ENCODE measurements at places on chromosomes 4 and X.

DNA sequence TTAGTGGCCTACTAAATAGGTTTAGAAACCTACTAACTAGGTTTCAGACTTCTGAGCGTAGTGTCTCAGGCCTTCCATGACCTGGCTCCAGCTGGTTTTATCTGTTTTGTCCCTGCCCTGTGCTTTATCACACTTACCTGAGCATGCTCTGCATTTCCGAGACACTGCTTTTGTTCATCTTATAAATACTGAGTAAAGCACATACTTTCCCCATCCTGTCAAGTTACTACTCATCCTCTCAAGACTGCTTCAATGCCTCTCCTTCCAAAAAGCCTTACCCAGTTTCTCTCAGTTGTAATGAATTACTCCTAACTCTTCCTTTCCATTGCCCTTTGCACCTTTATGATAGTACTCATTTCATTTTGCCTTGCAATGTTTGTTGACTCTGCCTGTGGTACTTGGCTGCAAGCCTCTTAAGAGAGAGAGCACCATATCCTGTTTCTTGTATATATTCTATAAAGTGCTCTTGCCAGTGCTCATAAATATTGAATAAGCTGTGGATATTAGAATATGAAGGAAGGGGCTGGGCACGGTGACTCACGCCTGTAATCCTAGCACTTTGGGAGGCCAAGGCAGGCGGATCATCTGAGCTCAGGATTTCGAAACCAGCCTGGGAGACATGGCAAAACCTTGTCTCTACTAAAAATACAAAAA lies 34.4 kb downstream of the SLAIN2 start:
- peak; percentile 72 for DNase-seq

DNA sequence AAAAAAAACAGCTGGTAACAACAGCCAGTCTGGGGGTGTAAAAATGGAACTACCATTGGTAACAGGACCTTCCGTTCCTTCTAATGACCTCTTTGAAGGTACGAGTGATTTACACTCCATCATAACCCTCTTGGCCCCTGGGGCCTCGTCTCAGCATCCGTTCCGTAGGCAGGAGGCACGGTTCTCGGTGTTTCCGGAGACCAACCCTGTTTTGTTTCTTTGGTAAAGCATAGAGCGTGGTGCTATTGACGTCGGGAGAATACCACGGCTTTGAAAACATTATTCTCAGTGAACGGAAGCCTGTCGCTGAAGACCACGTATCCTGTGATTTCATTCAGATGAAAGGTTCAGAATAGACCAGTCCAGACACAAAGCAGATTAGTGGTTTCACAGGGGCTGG lies 198.9 kb downstream of the ASMT start:
- DNase-seq = no peak

DNA sequence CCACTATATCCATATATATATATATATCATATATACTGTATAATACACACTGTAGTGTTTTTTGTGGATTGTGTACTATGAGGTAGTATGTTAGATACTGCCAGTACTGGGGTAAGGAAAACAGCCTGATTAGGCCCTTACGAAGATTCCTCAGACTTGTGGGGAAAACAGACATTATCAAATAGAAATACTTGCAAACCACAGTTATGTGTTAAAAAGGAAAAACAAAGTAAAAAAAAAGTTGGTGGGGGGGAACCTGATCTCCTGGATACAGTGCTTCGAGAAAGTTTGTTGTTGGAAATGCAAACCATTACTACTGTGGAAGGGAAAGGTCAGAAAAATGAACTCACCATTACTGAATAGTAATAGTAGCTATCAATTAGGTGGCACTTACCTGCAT lies 53.0 kb downstream of the PKD2 start:
- no peak for DNase-seq

- no peak for DNase-seq
Measured at GRCh38 chrX:10259716-10260115, 102.9 kb downstream of the CLCN4 start.

GRCh38 chrX:118347131-118347530 lies 1.2 kb downstream of the WDR44 start:
- no peak for DNase-seq

DNA sequence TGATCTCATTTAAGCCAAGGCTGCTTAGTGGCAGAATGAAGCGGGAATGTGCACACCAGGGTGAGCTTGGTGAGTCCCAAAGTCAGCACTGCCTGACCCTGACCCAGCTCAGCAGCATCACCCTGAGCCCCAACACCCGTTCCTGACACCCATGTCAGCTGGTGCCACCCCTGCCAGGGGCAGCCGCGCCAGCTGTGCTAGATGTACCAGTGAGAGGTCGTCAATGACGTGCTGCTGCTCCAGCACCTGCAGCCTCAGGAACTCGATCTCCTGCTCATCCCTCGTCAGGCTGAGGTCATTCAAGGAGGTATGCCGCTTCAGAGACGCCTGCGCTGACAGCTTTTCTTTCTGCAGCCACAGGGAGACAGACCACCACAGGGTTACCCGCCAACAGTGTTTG lies 61.7 kb upstream of the C4orf50 start:
- DNase-seq = no peak

DNA sequence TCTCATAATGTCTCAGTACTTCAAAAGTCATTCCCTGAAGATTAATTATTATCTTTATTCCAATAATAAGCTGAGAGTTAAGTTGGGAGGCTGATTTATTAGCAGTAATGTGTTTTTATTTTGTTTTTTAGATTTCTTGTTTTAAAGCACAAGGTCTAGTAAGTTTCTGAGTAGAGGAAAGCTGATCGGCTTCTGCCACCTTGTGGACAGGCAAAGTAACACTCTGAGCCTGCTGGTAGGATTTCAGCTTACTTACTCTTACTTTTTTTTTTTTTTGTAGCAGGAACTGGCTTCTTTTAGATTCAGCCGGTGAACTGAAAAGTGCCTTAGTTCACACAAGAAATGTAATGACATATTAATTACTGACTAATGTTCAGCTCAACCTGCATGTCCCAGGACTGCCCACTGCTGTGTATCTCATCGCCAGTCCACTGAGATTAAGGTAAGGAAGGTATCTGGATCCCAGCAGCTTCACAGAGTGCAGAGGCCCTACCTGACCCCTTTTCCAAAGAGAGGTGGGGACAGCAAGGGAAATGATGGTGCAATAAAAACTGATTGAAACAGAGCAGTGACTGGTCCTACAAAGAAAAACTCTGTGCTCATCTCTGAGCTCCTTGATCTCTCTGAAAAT lies 126.5 kb downstream of the ADGRA3 start:
- DNase-seq = peak; percentile 19

DNA sequence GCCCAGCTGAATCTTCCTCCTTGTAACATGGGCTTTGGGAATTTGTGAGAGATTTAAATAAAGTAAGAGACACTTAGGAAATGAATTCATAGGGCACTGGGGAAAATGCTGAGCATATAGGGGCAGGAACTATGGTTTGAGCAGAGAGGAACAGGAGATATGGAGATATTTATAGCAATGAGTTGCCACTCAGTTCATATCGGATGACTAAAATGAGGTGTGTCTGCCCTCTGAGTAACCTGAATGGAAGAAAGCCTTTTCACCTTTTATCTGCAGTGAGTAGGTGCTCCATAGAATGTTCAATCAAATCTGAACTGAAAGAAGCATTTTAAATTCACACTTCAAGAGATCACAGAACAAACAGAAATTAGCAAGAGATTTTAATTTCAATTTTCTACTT lies 105.7 kb downstream of the CEP44 start:
- no peak for DNase-seq

- no peak for DNase-seq
Measured at GRCh38 chr4:24956763-24957162, 43.9 kb upstream of the CCDC149 start.

DNA sequence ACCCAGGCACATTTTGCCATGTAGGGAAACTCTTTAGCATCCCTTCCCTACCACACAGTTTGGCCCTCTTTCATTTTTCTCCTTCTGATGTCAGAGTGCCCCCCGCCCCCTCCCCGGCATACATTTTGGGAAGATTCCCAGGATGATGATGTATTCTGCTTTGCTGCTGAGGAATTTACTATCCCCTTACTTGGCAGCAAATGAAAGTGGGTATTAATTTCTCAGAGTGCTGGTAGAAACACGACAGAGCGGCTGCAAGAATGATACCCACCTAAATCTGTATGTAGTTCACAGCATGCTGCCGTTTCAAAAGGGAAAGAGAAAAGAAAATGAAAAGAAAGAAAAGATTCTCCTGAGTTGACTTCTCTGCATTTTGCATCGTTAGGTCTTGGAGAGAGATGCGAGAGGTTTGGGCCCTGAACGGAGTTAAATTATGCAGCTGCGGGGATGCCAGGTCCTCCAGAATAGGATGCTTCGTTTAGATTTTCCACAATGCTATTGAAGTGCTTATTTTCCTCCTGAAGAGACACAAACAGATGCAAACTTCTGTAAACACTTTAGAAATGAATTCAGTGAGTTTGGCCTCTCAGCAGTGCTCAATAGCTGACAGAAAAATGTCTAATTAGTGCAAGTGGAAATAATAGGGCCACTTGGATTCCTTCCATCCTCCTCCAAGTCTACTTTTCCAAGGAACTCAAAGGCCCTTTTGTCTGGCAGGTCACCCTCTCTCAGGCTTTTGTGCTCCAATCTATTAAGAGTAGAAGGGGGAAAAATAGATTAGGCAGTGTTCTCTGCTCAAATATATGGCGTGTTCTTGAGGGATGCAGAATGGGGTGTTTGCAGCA lies 106.2 kb downstream of the ALPK1 start:
- DNase-seq = no peak

GRCh38 chrX:104854188-104854587 lies 288.2 kb downstream of the IL1RAPL2 start:
- DNase-seq = no peak

GRCh38 chr4:107006218-107006617 lies 29.9 kb downstream of the DKK2 start:
- no peak for DNase-seq
